ENCODE measurements at places on chromosomes 5 and 9.

DNA sequence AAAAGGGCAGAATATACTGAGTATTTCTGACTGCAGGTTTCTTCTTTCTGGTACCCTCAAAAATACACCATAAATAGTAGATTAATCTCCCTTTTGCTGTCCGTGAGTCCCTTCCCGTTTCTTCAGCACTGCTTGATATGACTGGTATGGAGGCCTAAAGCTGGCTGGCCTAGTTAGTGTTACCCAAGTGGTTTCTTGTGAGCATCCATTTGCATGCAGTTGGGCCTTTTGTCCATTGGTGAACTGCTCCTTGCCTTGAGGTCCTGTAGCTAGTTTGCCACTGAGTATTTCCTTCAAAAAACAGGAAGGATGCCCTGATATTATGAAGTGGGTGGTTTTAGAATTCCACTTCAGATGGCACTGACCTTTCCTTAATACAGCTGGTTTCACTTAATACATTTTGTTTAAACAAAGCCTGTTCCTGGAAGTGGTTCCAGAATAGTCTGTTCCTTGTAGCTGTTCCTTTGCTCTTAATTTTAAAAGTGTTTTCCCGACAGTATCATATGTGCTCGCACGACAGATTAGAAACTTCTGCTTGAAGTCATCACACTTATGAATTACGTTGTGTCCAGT lies 40.0 kb upstream of the ABL1 start:
- no peaks in the 10 kb centered on the region for H3K4me1 ChIP-seq
- H3K27ac ChIP-seq, result no peak overlapping the region
- no peaks in the 10 kb centered on the region for H3K36me3 ChIP-seq
- no peak for DNase-seq

GRCh38 chr5:131720714-131721113 lies 76.1 kb downstream of the FNIP1 start:
- H3K4me3 ChIP-seq, result no peak overlapping the region
- H3K36me3 ChIP-seq, result peaks cover 50% of the 10 kb centered on the region

DNA sequence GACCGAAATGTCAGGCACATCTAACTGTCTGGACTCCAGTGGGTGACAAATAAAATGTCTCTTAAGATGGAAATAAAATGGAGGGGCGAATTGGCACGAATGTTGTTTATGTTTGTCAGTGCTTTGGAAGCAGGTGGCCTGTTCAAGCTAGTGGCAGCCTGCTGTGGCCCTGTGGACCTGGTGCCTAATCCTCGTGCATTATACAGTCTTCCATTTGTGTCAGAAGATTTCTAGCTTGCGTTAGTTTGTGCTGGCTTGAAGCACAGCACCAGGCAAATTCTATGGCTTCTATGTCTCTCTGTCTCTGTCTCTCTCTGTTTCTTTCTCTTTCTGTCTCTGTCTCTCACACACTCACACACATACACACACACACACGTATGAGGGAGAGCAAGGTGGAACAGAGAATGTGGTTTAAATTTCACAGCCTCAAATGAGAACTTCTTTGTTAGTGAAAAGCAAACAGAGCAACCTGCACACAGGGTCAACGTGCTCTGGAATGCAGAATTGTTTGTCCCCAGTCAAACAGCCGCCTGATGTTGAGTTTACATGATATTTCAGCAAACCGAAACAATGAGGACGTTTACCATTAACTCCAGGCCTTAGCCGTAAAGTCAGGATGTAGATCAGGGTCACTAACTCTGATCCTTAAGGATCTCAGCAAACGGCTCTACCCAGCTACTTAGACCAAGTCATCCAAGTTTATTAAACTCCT lies 39.0 kb upstream of the CD180 start:
- peaks cover 4% of the 10 kb centered on the region for H3K4me1 ChIP-seq
- no peak overlapping the region for H3K27ac ChIP-seq
- no peaks in the 10 kb centered on the region for H3K27me3 ChIP-seq
- H3K4me3 ChIP-seq, result no peak overlapping the region

- DNase-seq, result no peak
- H3K27me3 ChIP-seq, result no peaks in the 10 kb centered on the region
- no peak overlapping the region for H3K27ac ChIP-seq
- H3K4me1 ChIP-seq, result no peaks in the 10 kb centered on the region
- no peak overlapping the region for H3K4me3 ChIP-seq
These were observed 18.4 kb upstream of the FOXI1 start for GRCh38 chr5:170087168-170087817.

DNA sequence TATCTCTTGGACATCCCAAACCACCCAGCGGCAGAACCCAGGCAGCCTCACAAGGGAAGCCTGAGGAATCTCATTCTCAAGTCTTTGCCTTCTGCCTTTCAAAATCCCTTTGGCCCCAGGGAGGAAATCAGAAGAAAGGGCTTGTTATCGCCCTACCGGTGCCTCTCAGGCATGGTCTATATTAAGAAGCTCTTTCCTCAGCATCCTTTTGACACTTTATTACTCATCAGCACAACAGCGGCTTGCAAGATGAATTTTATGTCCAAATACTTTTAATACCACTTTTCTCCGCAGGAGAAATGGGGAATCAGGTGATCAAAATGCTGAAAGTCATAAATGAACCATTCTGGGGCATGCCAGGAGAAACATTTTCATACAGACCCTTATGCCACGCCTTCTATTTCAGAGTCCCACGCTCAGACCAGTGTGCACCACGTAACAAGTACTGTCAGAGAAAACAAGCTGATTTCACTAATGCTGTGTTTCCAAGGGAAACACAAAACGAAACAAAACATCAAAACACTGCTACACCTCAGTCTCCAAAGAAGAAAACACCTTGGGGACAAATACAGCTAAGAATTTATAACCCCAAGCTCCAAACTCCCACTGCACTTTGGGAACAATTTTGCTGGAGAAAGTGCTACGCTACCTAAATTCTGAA lies 30.0 kb downstream of the RAPGEF1 start:
- no peaks in the 10 kb centered on the region for H3K27me3 ChIP-seq
- H3K27ac ChIP-seq, result peak overlapping the region; percentile 74
- peaks cover 13% of the 10 kb centered on the region for H3K36me3 ChIP-seq
- H3K4me1 ChIP-seq, result peaks cover 49% of the 10 kb centered on the region
- H3K4me3 ChIP-seq, result peak overlapping the region; percentile 40
- DNase-seq, result no peak

DNA sequence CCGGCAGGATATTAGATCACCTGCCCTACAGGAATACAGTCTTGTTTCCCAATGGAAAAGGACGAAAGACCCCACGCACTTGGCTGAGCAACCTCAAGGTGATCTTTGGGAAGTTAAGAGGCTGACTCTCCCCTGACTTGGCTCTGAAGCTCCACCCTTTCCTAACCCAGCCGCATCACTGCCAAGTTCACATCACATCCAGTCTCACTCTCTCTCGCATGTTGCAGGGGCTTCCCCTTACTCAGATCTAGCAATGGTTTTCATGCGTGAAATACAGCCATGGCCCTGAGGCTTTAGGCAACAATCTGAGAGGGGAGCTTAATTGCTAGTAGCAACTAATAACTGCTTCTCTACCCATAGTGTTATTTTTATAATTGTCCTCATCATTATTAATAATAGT lies 211.6 kb downstream of the DOCK8 start:
- H3K4me3 ChIP-seq, result no peak overlapping the region
- H3K27me3 ChIP-seq, result no peaks in the 10 kb centered on the region
- peaks cover 38% of the 10 kb centered on the region for H3K36me3 ChIP-seq
- no peak for DNase-seq

- DNase-seq, result no peak
- H3K36me3 ChIP-seq, result no peaks in the 10 kb centered on the region
These were observed 89.3 kb downstream of the FEM1C start for GRCh38 chr5:115455301-115455707.
